ENCODE measurements at places on chromosomes 4 and X. TPM values are rescaled to one million over a fixed set of nuclear protein-coding genes. Genes with fewer than 3 reads are reported as not detected.

The RPS6KA3 gene
- total RNA-seq, result 52.3 TPM

The ADGRG2 gene
- 0.19 TPM for total RNA-seq

The CORIN gene
- 130 TPM for total RNA-seq

GRCh38 chr4:174209341-174209740 lies 74.1 kb downstream of the FBXO8 start:
- no peak overlapping the region for H3K27ac ChIP-seq
- no peak overlapping the region for H3K4me3 ChIP-seq
- no peaks in the 10 kb centered on the region for H3K36me3 ChIP-seq
- DNase-seq, result no peak
- H3K27me3 ChIP-seq, result peaks cover 5% of the 10 kb centered on the region

- no peak overlapping the region for H3K4me3 ChIP-seq
- H3K36me3 ChIP-seq, result no peaks in the 10 kb centered on the region
- H3K27ac ChIP-seq, result no peak overlapping the region
- H3K4me1 ChIP-seq, result no peaks in the 10 kb centered on the region
- DNase-seq, result no peak
Observed at GRCh38 chr4:118338518-118338917, 14.3 kb downstream of the PRSS12 start.

DNA sequence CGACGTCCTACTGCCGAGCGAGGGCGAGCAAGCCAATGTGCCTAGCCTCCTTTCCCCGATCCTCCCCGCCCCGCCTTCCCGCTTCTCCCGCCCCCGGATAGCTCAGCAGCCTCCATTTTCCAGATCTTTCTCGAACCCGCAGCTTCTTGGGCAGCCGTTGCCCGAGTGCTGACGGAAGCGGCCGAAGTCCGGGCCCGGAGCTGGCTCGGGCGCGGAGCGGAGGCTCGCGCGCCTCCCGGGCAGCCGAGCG lies 172 bp upstream of the HSPA4L start:
- no peaks in the 10 kb centered on the region for H3K27me3 ChIP-seq
- peak; percentile 83 for DNase-seq
- peak overlapping the region; percentile 80 for H3K27ac ChIP-seq
- H3K4me3 ChIP-seq, result peak overlapping the region; percentile 66
- H3K36me3 ChIP-seq, result no peaks in the 10 kb centered on the region

Data from heart left ventricle (tissue), 16 donors.